ENCODE measurements at places on chromosomes 2 and 18.

GRCh38 chr18:60746491-60746890 is 373.9 kb upstream of the MC4R start:
- DNase-seq, result no peak

- no peak for DNase-seq
Observed at GRCh38 chr2:152875701-152876695, 157.6 kb downstream of the ARL6IP6 start.

- no peak for DNase-seq
Observed at GRCh38 chr18:2948038-2948437, 64.9 kb downstream of the LPIN2 start.

GRCh38 chr2:53397085-53397484 is 370.5 kb upstream of the CHAC2 start:
- DNase-seq, result no peak

- no peak for DNase-seq
Observed at GRCh38 chr2:167355821-167356220, 467.5 kb downstream of the XIRP2 start.

DNA sequence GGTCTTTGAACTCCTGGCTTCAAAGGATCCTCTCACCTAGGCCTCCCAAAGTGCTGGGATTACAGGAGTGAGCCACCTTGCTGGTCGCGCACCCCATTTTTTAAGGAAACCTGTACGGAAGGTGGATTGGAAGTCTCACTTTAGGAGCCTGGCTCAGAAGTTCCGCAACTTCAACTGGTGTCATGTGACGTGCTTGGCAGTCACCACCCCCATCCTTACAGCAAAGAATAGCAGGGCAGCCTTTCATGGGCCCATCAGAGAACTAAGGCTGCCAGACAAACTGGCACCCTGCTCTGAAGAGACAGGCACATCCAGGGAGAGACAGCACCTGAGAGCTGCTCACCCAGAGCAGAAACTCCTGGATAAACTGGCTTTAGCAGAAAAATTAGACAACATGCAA is 3.3 kb upstream of the SLC66A2 start:
- DNase-seq, result no peak

- no peak for DNase-seq
Observed at GRCh38 chr2:162916286-162916801, 77.8 kb upstream of the KCNH7 start.

DNA sequence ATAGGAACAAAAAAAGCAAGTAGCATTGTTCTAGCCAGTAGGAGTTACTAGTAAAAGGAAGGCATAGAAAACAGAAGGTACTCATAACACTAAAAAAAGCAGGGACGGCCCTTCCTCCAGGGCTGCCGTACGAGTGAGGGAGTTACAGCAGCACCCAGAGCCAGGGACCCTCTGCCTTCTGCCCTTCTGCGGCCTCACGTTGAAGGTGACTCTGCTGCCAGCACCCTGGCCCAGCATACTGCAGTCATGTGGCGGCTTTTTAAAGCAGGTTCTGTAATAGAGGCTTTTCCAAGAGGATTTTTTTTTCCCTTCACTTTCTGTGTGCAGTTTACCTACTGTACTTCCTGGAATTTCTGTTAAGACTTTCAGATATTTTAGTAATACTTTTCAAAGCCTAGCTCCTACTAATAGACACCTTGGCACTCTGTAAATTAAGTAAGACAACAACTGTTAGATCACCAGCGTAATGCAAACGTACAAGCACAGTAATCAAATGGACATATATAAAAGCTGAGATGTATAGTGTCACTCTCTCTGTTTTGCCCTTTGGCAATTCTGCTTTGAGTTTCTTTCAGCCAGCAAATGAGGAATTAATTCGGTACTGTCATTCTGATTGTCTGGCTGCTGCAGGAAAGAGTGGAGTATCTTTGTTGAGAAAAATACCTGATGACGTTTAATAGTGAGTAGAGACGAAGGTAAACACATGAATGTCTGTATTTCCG is 161.5 kb downstream of the PTGR3 start:
- no peak for DNase-seq

GRCh38 chr18:44536619-44537018 is 144.1 kb upstream of the SETBP1 start:
- DNase-seq, result no peak

- DNase-seq, result no peak
Observed at GRCh38 chr18:12773369-12773768, 70.5 kb downstream of the PSMG2 start.

DNA sequence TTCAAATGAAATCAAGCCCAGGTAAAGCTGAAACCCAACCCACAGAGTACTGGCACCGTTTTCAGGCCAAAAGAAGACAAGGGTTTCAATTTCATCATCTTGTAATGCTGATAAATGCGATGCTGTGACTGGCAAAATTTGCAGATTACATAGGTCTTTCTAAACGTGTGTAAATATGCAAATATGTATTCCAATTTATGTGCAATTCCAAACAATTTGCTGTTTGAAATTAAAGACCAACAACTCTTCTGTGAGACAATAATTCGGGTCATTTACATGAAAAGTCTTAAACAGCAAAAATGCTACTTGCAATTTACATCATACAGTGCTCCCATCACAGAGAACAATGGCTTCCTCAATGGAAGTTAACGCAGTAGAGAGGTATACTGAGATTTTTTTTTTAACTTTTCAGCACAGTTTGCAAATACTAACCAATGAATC is 2.8 kb upstream of the ZNF532 start:
- no peak for DNase-seq

All from activated CD4-positive, alpha-beta T cell treated with anti-CD3 and anti-CD28 coated beads for 4 hours (primary cell).